ENCODE measurements at places on chromosomes 7 and 10.
A peak's percentile ranks its signal among the peaks of the same experiment; 100 is the strongest.

- H3K4me3 ChIP-seq: no peak overlapping the region
- no peaks in the 10 kb centered on the region for H3K36me3 ChIP-seq
- DNase-seq: peak; percentile 63
- peaks cover 31% of the 10 kb centered on the region for H3K4me1 ChIP-seq
- H3K27me3 ChIP-seq: no peaks in the 10 kb centered on the region
- no peak overlapping the region for H3K27ac ChIP-seq
These were observed 9.4 kb downstream of the WBP1L start for GRCh38 chr10:102752934-102753664.

GRCh38 chr7:155456738-155457543 lies 988 bp upstream of the EN2 start:
- no peak overlapping the region for H3K27ac ChIP-seq
- no peaks in the 10 kb centered on the region for H3K4me1 ChIP-seq
- H3K27me3 ChIP-seq: peaks cover 7% of the 10 kb centered on the region
- no peak for DNase-seq
- no peak overlapping the region for H3K4me3 ChIP-seq

GRCh38 chr10:121732172-121732571 lies 133.9 kb upstream of the FGFR2 start:
- DNase-seq: no peak
- no peak overlapping the region for H3K27ac ChIP-seq
- H3K36me3 ChIP-seq: no peaks in the 10 kb centered on the region
- no peak overlapping the region for H3K4me3 ChIP-seq
- no peaks in the 10 kb centered on the region for H3K27me3 ChIP-seq

GRCh38 chr7:45650404-45651394 lies 76.5 kb downstream of the ADCY1 start:
- no peak overlapping the region for H3K4me3 ChIP-seq
- DNase-seq: no peak
- H3K27ac ChIP-seq: no peak overlapping the region

DNA sequence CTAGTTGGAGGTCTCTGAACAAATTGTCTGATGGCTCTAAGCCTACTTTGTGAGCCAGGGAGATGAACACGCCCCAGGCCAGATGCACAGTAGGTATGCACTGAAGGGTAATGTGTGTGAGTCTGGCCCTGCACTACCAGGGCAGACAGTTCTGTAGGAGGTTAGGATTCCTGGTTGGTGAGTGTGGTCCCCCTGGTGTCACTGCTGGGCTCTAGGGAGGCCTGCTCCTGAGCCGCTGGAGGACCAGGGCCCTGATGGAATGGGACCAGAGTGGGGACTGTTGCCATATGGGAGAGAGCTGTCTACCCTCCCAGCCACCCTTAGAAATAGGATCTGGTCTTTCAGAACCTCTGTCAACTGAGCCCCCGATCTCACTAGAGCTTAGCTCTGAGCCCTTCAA lies 42.0 kb downstream of the CDH23 start:
- no peak overlapping the region for H3K4me3 ChIP-seq
- peaks cover 3% of the 10 kb centered on the region for H3K27me3 ChIP-seq
- H3K4me1 ChIP-seq: no peaks in the 10 kb centered on the region
- no peak for DNase-seq
- no peak overlapping the region for H3K27ac ChIP-seq

- no peak overlapping the region for H3K4me3 ChIP-seq
- H3K27me3 ChIP-seq: no peaks in the 10 kb centered on the region
- H3K36me3 ChIP-seq: no peaks in the 10 kb centered on the region
- DNase-seq: no peak
- H3K4me1 ChIP-seq: no peaks in the 10 kb centered on the region
These were observed 17.4 kb upstream of the INMT start for GRCh38 chr7:30734497-30734896.

DNA sequence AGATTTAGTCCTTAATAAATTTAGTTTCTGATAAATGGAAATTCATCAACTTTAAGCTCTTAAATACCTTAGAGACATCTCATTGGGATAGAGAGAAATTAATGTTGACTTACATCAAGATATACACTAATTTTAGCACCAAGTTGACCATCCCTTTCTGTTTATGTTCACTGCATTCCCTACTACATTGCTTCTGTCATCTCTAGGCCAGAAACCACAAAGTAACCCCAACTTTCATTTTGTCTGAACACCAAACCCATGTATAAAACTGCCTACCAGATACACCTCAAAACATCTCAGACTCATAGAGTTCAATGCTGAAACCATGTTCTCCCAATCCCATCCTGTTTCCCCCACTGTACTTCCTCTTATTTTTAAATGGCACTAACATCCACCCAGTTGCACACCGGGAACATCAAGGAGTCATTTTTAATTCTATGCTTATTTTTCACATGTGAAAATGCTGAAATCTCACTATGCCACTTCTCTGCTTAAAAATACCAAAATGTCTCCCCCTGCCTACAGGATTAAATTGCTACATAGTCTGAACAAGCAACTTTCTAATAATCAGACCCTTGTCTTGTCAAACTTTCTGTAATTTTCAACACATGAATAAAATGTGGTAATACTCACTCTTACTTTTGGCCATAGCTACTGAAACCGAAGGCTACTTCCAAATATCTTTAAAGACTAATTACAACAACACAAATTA lies 201.6 kb downstream of the SEMA3D start:
- H3K4me1 ChIP-seq: no peaks in the 10 kb centered on the region
- no peaks in the 10 kb centered on the region for H3K36me3 ChIP-seq
- no peak overlapping the region for H3K27ac ChIP-seq
- H3K4me3 ChIP-seq: no peak overlapping the region
- DNase-seq: no peak

DNA sequence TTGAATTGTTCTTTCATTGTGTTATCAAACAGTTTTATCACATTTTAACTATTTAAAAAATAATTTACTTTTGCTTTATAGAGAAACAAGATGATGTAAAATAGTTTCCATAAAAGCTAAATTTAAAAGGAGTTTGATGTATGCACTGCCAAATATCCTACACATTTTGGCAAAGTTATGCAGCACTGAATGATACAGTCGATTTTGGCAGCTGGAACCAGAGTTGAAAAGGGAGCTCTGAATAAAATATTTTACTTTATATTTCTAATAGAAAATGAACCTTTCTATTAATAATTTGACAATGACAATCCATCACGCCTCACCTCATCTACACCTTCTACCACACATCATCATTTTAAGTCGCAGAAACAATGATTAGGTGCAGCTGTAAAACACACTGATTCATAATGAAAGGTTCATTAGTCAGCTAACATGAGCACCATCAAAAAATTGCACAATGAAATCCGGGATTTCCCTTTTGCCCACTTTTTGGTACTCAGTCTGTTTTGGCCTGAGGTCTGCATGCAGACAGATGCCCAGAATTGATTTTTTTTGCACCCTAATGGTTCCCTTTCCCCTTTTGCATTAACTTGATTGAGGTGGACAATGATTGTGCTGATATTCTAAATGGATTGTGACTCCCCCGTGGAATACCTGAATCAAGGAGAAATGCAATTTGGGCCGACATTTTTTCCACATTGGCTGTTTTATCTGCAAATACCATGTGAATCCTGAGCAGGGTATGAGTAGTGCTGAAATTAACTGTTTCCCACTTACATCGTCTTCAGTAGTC lies 105.8 kb downstream of the THSD7A start:
- H3K4me1 ChIP-seq: no peaks in the 10 kb centered on the region
- no peaks in the 10 kb centered on the region for H3K36me3 ChIP-seq
- DNase-seq: no peak
- H3K4me3 ChIP-seq: no peak overlapping the region

DNA sequence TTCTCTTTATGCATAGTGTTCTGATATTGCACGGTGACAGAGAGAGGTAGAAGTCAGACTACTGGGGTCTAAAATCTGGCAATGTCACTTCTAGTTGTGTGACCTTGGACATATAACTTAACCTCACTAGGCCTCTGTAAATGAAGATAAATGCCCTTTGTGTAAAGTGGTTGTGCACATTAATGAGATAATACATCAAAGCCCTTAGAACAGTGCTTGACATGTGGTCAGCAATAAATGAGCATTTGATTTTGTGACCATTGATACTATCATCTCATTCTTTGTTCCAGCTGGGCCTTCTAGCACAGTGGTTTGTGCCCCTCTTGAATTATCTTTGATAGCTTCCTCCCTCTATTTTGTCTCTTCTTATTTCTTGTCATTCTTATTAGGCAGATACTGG lies 74.1 kb upstream of the C10orf90 start:
- H3K27ac ChIP-seq: no peak overlapping the region
- H3K4me1 ChIP-seq: no peaks in the 10 kb centered on the region
- H3K36me3 ChIP-seq: no peaks in the 10 kb centered on the region
- H3K27me3 ChIP-seq: peaks cover 4% of the 10 kb centered on the region
- H3K4me3 ChIP-seq: no peak overlapping the region

GRCh38 chr10:44731283-44731682 lies 179.9 kb upstream of the TMEM72 start:
- no peak for DNase-seq
- H3K27me3 ChIP-seq: no peaks in the 10 kb centered on the region
- no peaks in the 10 kb centered on the region for H3K36me3 ChIP-seq
- H3K27ac ChIP-seq: no peak overlapping the region
- no peak overlapping the region for H3K4me3 ChIP-seq
- H3K4me1 ChIP-seq: no peaks in the 10 kb centered on the region

DNA sequence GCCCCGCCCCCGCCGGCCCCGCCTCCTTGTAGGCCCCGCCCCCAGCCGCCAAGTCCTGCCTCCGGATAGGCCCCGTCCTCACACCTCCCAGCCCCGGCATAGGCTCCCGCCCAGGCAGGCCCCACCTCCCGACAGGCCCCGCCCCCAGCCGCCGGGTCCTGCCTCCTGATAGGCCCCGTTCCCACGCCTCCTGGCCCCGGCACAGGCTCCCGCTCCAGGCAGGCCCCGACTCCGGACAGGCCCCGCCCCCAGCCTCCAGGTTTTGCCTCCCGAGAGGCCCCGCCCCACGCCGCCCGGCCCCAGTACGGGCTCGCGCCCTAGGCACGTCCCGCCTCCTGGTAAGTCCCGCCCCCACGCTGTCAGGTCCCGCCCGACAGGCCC lies 232 bp upstream of the MICALL2 start:
- H3K27me3 ChIP-seq: no peaks in the 10 kb centered on the region
- H3K4me3 ChIP-seq: peak overlapping the region; percentile 86
- H3K4me1 ChIP-seq: peaks cover 73% of the 10 kb centered on the region
- peak overlapping the region; percentile 64 for H3K27ac ChIP-seq

DNA sequence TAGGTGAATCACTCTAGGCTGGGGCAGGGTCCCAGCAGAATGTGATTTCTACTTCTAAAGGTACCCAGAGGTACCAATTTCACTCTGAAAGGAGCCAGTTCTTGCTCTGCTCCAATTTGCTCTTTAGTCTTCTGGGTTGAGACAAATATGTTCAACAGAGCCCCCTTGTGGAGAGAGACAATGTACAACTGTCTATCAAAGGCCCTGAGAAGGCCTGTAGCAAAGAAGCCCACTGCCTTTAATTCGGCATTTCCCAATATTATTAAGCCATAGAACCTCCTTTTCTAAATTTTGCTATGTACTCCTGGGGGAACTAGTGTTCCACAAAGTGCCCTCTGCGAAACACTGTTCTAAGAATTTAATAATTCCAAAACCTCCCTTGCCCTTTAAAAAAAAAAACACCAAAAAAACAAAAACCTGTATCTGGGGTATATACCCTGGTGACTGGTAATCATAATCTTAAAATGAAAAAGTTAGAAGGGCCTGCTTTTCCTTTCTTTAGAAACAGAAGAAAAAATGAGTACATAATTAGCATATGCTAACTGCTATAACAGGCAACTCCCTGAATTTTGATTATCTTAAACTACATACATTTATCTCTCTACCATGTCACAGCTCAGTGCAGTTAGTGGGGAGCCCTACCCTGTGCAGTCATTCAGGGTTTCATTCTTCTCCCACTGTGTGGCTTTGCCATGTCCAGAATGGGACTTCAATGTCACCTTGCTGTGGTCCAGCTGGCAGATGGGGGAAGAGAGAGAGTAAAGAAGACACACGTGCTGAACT lies 160.9 kb upstream of the BMPER start:
- peaks cover 10% of the 10 kb centered on the region for H3K4me1 ChIP-seq
- H3K27ac ChIP-seq: no peak overlapping the region
- H3K27me3 ChIP-seq: no peaks in the 10 kb centered on the region
- no peak overlapping the region for H3K4me3 ChIP-seq

DNA sequence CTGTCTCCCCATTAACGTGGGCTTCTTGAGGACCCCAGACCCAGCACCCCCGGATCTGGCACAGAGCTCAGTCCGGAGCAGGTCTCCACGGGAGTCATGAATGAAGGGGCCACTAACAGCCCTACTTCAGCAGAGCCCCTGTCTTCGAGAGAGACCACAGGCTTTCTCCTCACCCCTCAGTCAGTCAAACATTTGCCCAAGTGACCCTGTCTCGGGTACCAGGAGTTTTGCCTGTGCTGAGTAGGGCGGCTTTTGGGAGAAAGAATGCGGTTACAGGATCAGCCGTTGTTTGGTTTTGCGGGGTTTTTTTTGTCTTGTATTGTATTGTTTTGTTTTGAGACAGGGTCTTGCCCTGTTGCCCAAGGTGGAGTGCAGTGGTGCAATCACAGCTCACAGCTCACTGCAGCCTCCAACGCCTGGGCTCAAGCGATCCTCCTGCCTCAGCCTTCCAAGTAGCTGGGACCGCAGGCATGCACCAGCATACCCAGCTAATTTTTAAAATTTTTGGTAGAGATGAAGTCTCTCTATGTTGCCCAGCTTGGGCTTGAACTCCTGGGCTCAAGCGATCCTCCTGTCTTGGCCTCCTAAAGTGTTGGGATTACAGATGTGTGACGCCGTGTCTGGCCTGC lies 16.5 kb downstream of the ADAP1 start:
- H3K27me3 ChIP-seq: no peaks in the 10 kb centered on the region
- no peaks in the 10 kb centered on the region for H3K36me3 ChIP-seq
- H3K4me3 ChIP-seq: no peak overlapping the region

- H3K4me3 ChIP-seq: no peak overlapping the region
- no peak for DNase-seq
- H3K36me3 ChIP-seq: no peaks in the 10 kb centered on the region
- no peak overlapping the region for H3K27ac ChIP-seq
These were observed 5.5 kb downstream of the HOXA4 start for GRCh38 chr7:27124902-27125689.

DNA sequence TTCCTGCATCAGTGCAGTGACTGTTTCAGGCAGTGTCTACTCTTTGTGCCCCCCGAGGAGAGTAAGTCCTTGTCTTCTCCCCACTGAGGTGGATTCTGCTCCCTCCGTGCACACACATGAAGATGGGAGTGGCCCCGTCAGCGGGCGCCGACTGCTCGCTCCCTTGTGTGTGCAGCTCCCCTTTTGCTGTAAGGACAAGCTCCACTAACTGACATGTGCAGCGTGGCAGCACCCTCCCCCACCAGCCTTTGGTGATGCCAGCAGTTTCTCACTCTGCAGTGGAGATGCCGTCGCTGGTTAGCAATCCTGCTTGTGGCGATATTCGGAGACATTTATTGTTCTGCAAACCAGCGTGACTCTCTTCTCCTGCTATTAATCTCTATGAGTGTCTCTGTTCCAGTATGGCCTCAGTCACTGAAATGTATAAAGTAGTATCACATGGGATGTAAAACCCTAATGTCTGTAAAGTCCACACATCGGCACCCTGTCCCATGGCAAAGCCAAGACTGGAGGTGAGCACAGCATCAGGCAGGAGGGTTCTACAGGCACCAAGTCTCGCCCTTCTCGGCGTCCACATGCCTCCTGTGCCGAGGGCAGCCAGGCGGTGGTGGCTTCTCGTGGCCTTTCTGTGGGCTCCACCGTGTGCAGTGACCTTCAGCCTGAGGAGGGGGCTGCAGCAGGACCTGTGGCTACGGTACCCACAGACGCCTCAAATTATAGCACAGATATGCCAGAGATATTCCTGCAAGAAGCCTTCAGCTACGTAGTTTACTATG lies 202.7 kb downstream of the EBF3 start:
- no peaks in the 10 kb centered on the region for H3K36me3 ChIP-seq
- no peak overlapping the region for H3K4me3 ChIP-seq
- no peak overlapping the region for H3K27ac ChIP-seq
- no peaks in the 10 kb centered on the region for H3K27me3 ChIP-seq
- DNase-seq: no peak
